Testis (tissue), 5 donors: ENCODE measurements at places on chromosomes 16 and 17. TPM values are rescaled to one million over a fixed set of nuclear protein-coding genes. Genes with fewer than 3 reads are reported as not detected.

Gene KAT8
- 111 TPM for total RNA-seq

Gene EVPL
- 3.5 TPM for total RNA-seq

Gene RND2
- 15.7 TPM for total RNA-seq

Gene KRT39
- not detected for total RNA-seq

Gene GP1BA
- 0.47 TPM for total RNA-seq

Gene CES1
- 5.8 TPM for total RNA-seq
